ENCODE measurements at places on chromosomes 6 and 20.

DNA sequence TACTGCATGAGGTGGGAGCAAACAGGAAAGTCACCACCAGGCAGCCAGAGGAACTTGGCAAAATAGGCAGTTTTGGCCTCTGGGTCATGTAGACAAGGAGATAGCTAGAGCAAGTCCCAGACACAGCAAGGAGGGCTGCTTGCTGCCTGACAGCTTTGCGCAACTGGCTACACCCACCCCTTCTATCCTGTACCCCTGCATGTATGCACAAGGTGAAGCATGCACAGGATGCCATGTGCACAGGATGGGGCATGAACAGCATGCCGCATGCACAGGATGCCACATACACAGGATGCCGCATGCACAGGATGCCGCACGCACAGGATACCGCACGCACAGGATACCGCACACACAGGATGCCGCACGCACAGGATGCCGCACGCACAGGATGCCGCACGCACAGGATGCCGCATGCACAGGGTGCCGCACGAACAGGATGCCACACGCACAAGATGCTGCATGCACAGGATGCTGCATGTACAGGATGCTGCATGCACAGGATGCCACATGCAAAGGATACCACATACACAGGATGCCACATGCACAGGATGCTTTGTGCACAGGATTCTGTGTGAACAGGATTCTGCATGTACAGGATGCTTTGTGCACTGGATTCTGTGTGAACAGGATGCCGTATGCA lies 104.9 kb upstream of the IYD start:
- DNase-seq: no peak

DNA sequence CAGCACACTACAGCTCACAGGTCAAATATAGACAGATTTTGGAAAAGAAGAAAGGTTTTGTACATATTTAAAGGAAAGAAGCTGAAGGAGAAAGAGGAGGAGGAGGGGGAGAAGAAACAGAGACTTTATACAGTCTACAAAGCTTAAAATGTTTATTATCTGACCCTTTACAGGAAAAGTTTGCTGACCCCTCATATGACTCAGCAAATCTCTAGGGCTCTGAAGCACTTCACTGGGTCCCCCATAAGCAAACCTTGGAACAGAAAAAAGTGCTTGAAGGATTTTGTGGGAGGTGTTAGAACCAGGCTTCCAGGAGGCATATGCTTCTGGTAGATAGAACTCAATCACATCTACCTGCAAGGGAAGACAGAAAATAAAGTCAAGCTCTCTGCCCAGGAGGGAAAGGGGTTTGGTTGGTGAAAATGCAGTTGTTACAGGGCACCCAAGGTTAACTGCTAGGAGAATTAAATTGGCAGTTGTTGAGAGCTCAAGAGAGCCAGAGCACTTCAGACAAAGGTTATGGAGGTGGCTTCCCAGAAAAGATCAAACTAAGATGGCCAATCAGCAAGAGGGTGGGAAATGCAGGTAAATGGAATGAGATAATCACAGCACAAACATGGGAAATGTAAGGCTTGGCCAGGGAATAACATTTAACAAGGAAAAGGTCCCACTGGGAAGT lies 207.4 kb upstream of the SGK1 start:
- DNase-seq: no peak

DNA sequence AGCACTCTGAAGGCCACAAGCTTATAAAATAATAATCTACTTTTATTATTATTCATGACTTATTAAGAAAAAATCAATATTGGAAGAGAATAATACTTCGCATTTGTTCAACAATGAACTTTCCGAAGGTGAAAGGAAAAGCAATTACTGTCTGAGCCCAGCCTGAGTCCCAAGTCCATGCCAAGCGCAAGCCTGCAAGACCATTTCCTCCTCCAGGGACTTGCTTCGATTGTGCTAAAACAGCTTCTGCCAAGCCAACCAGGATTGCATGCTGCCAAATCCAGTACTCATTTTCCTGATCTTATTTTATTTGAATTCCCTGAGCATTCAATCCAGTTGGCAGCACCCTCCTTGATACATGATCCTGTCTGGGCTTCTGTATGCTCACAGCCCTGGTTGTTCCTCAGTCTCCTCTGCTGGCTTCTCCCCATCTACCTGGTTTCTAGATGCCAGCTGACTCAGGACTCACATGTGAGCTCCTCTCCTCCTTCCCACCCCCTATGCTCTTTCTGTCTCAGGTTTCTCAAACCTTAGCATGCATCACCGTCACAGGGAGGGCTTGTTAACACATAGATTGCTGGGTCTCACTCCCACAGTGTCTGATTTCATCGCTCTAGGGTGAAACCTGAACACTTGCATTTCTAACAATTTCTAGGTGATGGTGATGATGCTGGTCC lies 55.9 kb upstream of the PSMF1 start:
- no peak for DNase-seq

- DNase-seq: no peak
Measured at GRCh38 chr6:16849280-16849987, 88.2 kb upstream of the ATXN1 start.

DNA sequence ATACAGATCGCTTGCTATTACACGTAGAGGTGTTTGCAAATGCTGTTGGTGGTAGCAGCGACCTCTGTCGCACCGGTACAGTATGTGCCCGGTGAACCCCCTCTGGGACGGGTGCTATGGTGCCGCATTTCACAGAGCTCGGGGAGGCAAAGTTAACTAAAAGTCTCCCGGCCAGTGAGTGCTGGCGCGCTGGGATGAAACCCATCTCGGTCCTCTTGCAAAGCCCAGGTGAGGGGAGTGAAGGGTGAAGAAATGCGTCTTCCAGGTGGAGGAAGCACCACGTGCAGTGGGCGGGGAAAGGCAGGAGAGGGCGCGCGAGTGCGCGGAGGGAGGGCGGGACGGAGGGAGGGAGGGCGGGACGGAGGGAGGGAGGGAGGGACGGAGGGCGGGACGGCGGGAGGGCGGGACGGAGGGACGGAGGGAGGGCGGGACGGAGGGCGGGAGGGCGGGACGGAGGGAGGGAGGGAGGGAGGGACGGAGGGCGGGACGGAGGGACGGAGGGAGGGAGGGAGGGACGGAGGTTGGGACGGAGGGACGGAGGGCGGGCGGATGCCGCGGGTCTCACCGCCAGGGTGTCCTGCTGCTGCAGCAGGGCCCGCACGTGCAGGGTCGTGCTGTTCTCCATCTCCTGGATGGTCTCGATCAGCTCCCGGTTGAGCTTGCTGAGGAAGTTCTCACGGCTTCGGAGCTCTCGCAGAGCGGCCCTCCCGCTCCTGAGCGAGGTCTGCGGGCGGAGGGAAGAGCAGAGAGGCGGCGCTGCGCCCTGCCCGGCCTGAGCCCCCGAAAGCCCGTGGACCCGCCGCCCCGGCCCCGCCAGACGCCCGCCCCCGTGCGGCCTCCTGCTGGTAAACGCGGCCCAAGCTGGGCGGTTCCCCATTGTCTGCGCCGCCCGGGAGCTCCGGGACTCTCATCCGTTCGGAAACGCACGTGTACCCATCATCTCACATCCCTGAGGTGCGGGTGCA lies 11.7 kb downstream of the C20orf96 start:
- DNase-seq: no peak
